ENCODE measurements at places on chromosomes 3 and 15.

DNA sequence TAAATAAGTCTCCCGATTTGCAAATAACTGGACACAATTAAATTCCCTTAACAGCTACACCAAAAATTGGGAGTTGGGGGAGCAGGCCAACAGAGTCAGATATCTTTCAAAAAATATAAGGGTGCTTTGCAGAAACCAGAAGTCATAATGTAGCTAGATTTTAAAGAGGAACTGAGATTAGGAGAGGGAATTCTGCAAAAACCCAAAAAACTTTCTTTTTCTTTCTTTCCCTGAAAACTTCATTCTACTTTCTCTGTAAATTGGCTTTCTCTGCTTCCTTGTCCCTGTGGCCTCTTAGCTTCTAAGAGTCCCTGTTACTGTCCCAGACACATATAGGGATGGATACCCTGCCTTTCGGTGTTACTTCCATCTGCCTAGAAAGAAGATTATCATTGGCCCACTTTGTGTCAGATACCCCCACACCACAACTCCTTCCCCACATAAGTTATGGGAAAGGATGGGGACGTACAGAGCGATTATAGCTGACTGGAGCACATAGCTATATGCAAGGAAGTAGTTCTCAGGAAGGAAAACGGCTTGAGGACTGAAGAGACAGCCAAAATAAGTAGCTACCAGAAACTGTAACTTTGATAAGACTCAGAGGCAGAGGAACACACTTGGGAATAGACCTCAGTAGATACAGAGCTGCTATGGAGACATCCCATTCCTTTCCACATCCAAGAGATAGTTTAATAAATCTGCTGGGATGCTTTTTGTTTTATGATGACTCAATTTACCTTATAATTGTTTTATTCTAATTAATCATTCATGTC is 129.1 kb upstream of the TGFBR2 start:
- DNase-seq = no peak

DNA sequence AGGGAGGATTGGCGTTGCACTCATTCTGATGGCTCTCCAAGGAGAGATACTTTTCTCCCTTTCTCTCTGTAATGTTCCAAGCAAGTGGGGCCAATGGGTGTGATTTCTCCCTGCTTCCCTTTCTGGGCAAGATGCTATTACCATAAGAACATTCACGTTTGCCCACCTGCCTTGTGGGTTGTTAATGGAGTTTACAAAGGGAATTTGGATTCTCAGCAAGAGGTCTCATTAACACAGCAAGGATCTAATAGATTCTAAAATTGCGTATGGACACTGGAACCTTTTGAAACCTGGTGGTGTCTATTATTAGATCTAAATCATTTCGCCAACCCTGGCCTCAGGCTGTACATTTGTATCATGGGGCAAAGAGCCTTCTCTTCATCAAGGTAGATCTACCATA is 74.1 kb downstream of the SLCO3A1 start:
- no peak for DNase-seq

DNA sequence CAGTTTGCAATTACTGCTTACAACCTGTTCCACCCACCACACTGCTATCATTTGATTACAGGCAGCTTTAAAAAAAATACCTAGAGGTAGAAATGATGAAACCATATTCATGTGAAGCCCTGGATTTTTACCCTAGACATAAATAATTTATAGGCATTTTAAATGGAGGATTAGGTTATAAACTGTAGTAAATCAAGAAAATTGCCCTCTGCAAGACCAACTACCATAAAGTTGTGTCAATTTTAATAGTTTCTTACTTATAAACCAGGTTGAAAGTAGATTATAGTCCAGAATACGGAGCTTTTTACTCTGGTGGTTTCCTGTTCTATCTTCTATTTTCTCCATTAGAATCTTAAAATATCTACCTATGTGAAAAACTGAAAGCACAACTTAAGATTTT is 13.9 kb downstream of the TNIK start:
- DNase-seq = no peak

- no peak for DNase-seq
Observed at GRCh38 chr3:23979569-23979968, 34.5 kb downstream of the NR1D2 start.

DNA sequence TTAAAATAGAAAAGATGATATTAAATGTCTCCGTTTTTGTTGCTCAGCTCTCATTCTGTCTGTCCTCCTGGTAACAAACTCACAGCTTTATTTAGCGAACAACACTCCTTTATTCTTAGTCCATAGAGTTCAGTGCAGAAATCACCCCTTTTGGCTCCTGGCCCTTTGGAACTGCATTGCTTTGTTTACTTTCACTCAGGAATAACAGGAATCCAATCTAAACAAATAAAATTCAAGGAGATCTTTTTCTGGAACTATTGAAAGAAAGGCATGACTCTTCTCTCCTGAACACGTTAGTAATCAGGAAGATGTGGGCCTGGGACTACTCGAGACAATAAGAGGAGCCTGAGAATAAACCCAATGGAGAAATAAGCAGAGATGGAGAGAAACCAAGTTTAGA is 409.2 kb downstream of the DIPK2A start:
- no peak for DNase-seq

Data from hypothalamus (tissue), 51 donors.